ENCODE measurements at places on chromosomes 11 and 22.

GRCh38 chr11:7538466-7539454 lies 25.0 kb downstream of the PPFIBP2 start:
- no peak for DNase-seq

- no peak for DNase-seq
Measured at GRCh38 chr11:93474123-93474522, 69.1 kb downstream of the SMCO4 start.

GRCh38 chr11:69376155-69377028 lies 82.4 kb downstream of the MYEOV start:
- no peak for DNase-seq

GRCh38 chr11:121714351-121714750 lies 261.6 kb upstream of the SORL1-AS1 start:
- DNase-seq: no peak

DNA sequence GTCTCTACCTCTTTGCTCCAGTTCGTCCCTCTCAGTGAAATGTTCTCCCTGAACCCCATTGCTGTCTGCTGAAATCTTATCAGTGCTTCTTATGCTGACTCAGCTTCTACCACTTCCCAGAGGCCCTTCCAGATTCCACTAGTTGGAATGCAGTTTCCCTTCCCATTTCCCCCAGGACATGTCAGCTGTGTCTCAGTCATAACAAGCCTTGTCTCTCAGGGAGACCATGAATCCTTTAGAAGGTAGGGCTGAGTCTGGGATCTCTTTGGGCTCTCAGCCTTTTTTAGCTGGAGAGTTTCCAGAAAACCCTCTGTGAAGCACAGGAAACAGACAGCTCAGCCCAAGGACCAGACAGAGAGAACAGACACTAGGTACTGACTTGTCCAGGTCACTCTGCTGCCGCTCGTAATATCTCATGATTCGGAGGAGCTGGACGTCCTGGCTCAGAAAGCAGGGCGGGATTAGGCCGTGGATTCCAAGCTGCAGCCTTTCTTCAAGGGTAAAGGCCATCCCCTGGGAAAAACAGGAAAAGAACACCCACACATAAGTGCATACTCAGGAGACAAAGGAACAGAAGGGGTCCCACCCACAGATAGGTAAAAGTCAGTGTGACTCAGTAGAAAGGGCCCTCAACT lies 113.0 kb downstream of the ME3 start:
- DNase-seq: no peak

DNA sequence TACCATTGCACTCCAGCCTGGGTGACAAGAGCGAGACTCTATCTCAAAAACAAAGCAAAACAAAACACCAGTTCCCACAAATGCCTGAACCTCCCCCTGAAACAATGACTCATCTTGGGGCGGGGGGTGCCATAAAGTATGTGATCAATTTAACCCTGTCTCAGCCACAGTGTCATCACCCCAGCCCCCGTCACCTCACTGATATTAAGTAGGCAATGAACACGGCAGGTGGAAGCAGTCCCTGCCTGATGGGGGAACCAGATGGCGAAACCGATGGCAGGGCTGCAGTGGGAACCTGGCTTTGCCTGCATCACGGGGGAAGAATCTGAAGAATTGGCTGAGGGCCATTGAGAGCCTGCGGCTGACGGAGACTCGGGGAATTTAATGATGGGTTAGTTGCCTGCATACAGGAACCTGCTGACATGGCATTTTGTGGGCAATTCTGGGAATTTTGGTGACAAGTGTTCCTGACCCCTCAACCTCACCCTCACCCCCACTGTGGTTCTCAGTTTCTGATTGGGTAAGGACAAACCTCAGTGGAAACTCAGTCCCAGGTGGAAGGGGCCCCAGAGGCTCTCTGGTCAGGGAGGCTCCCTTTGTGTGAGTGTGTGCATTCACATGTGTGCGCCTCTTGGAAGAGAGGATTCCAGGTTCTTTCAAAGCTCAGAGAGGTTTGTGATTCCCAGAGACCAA lies 39.1 kb upstream of the SHISAL1 start:
- no peak for DNase-seq

DNA sequence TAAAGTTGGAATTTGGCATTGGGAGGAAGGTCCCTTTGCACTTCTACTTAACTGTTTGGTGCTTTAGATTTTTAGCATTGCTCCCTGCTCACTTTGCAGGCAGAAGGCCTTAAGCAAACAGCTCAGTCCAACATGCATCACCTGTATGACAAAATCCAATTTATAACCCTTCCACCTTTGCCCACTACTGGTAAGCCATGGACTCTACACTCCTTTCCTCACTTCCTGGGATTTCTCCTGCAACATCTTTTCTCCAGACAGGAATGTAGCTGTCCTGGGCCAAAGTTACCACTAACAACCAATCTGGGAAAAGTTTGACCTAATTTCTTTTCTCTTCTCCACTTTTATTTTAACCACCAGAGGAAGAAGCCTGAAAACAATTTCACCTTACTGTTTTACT lies 1.8 kb upstream of the OR2D2 start:
- no peak for DNase-seq

DNA sequence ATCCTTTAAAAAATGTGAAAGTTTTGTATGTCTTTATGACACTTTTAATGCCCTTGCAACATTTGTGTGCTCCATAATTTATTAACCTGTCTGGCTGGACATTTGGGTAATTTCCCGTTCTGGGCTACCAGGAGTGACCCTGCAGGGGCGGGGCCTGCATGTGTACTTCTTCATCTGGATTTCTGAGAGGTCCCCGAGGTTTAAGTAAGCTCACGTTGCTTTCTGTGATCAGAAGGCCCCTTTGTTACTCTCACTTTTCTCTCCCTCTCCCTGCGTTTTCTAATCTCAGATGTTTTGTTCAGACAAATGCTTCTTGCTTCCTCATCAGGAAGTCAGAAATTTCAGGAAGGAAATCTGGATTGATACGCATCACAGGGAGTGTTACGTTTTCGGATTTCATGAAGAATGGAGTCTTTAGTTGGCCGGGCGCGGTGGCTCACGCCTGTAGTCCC lies 78.9 kb upstream of the CRYBB3 start:
- no peak for DNase-seq

- DNase-seq: no peak
Measured at GRCh38 chr11:116217006-116217405, 555.8 kb downstream of the BUD13 start.

DNA sequence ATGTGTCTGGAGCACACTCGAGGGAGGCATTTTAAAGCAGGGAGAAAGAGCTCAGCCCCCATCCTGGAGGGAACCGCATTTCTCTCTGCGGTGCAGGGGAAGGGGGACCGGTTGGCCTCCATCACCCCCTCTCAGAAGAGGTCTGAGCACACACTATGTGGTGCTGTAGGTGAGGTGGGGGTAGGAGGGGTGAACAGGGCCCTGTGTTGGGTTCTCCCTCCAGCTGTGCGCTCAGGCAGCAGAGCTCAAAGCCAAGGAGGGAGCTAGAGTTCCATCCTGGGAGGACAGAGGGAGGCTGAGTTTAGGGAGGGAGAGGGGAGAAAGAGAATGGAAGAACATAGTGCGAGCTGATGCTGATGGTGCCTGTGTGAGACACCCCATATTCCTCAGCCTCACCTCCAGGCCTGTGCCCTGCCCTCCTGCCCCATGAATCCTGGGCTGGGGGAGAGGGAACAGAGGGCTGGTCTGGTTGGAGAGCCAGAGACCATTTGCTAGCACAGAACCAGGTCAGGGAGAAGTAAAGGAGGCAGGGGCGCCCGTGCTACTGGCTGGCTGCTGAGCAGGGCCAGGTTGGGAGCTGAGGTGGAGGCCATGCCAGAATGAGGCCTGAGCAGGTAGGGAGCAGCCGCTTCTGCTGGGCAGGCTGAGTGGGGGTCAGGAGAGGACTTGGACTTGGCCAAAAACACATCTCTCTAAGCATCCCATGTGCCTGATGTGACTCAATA lies 43.7 kb downstream of the ALX4 start:
- no peak for DNase-seq

DNA sequence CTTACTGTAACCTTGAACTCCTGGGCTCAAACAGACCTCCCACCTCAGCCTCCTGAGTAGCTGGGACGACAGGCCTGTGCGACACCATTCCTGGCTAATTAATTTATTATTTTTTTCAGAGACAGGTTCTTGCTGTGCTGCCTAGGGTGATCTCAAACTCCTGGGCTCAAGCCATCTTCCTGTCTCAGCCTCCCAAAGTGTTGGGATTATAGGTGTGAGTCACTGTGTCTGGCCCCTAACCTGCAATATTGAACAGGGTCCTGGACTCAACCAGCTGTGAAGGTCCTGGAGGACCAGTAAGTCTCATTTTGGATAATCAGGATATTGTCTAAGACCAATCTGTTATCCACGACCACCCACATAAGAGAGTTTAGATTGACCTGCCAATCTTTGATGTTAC lies 15.2 kb downstream of the CCDC134 start:
- no peak for DNase-seq

GRCh38 chr11:10506008-10506370 lies 35.0 kb downstream of the RNF141 start:
- no peak for DNase-seq

- no peak for DNase-seq
Measured at GRCh38 chr11:27234043-27234668, 128.9 kb downstream of the CCDC34 start.

- no peak for DNase-seq
Measured at GRCh38 chr11:65532388-65533064, 7.6 kb downstream of the SCYL1 start.

DNA sequence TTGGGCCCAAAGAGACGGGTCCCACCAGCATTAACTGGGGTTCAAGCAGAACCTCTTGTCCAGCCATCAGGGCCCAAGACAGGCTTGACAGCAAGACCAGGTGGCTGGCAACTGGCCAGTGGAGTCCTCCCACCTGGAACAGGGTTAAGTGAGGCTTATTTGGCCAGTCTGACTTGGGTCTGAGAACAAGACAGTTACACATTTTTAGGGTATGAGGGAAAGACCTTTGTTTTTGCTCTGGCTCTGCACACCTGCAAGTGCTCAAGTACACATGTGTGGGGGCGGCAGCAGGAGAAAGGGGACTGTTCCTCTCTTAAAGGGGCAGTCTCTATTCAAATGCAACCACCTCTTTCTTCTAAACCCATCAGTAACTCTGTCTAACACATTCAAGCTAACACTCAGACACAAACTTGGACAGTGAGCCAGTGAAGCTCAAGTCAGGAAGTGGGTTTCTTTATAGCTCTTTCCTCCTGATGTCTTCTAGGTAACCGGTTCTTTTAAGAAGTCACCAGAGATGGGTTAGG lies 116.2 kb downstream of the ETS1 start:
- DNase-seq: no peak

- no peak for DNase-seq
Measured at GRCh38 chr11:130137999-130138398, 21.6 kb upstream of the ST14 start.

DNA sequence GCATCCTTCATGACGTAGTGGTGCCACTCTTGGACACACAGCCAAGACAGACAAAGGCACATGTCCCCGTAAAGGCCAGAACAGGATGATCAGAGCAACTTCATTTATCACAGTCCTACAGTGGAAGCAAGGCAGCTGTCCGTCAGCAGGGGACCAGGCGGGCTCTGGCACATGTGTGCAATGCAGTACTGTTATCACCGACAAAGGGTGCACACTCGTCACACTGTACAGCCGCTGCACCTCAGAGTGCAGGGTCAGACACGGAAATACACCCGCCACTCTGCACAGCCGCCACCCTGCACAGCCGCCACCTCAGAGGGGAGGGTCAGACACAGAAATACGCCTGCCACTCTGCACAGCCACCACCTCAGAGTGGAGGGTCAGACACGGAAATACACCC lies 13.4 kb upstream of the IL17REL start:
- no peak for DNase-seq
